Activated T-cell treated with anti-CD3 and anti-CD28 coated beads for 48 hours (primary cell): ENCODE measurements at places on chromosomes 7 and 10.

DNA sequence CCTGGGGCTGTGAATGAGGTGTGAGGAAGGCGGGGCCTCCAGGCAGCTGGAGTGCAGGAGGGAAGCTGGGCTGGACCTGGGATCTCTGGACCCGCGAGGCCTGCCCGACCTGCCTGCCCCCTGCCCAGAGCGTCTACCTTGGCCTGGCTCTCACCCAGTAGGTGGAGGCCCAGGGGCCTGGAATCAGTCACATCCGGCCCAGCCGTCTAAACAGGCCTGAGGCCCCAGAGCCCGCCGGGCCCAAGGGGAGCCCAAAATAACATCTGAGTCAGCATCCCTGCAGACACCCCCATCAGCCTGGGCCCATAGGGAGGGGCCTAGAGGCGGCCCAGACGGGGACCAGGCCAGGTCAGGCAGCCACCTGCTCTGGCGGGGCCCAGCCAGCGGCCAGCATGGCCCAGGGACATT lies 15.1 kb upstream of the ELN start:
- DNase-seq = no peak

DNA sequence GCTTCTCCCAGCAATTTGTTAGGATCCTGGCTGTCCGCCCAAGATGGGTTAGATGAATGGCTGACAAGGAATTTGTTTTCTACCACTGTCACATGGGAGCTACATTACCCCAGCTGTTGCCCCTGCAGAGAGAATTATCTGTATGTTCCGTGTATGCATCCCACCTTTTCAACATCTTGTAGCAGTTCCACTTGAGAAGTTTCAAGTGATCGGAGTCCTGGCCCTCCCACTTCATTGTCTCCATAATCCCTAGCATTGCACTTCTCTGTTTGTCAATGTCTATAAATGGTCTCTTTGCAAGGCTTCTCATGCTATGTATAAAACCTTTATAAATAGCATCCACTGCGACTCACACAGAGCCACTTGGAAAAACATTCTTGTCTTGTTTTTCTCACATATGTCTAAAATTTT lies 972.5 kb downstream of the CNTNAP2 start:
- no peak for DNase-seq

- no peak for DNase-seq
Observed at GRCh38 chr10:87658858-87659555, 671 bp upstream of the PAPSS2 start.

GRCh38 chr7:39321909-39322498 lies 244.2 kb upstream of the YAE1 start:
- no peak for DNase-seq

DNA sequence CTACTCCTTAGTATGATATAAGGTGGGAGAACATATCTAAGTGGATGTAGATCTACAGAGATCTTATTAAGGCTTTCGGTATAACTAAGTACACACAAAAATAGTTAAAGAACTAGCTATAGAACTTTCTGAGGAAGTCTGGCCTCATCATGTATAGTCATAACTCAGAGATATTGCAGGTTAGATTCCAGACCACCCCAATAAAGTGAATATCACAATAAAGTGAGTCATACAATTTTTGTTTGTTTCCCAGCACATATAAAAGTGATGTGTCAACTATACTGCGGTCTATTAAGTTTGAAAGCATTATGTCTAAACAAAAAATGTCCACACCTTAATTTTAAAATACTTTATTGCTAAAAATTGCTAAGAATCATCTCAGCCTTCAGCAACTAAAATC lies 24.7 kb upstream of the SEMA3A start:
- no peak for DNase-seq

DNA sequence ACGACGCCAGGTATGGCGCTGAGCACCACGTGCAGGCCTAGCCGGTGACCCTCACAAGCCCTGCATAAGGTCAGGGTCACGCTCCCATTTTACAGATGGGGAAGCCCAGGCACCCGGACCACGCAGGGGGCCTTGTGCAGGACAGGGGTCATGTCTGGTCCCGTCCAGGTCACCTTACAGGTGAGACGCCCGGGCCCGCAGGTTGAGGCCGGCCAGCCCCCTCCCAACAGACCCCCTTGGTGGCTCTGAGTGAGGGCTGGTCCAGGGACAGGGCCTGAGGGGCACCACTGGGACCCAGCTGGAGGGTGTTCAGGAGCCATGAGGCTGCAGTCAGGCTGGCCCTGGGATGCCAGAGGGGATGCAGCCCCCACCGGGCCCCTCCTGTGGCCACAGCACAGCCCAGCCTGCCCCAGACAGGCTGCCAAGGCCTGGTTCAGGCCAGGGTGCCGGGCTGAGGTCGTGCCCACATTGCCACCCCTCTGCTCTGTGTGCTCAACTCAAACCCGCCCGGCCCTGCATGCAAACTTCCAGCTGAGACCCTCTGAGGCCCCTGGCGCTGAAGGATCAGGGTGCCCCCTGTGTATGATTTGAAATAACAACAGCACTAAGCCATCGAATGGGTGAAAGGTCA lies 69.0 kb downstream of the PWWP2B start:
- DNase-seq = no peak

GRCh38 chr7:155598810-155599210 lies 45.7 kb upstream of the RBM33 start:
- DNase-seq = peak; percentile 79

- no peak for DNase-seq
Observed at GRCh38 chr7:115984105-115984504, 46.5 kb downstream of the TFEC start.

GRCh38 chr7:100034871-100035510 lies 14.6 kb upstream of the ZSCAN21 start:
- DNase-seq = no peak

DNA sequence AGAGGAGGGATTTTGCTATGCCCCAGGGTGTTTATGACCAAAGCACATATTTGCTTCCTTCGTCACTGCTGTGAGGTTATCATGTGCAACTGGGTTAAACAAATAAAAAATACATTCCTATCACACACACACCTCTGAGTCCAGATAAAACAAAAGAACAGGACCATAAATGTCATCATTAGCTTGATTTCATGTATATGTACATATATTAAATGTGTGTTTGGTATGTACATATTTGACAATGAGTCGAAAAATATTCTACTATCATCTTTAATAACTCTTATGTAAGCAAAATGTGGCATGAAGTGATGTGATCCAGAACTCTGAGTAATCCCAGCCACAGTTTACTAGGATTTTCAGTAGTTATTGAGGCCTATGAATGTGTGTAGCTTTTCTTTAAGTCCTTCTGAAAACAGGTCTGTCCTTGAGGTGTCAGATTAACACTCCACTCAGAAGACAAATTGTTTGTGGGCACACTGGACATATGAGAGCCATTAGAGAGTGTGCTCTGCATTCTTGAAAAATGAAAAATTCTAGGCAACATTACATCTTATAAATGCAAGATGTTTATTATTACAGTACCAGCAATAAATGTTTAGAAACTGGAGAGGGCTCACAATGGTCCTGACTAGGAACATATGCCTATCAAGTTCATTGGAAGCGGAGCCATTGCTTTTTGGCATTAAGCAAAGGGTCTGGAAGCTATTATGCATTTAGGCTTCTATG lies 335.1 kb upstream of the SEMA3A start:
- no peak for DNase-seq

- DNase-seq = no peak
Observed at GRCh38 chr7:43041105-43041504, 71.3 kb upstream of the HECW1 start.

DNA sequence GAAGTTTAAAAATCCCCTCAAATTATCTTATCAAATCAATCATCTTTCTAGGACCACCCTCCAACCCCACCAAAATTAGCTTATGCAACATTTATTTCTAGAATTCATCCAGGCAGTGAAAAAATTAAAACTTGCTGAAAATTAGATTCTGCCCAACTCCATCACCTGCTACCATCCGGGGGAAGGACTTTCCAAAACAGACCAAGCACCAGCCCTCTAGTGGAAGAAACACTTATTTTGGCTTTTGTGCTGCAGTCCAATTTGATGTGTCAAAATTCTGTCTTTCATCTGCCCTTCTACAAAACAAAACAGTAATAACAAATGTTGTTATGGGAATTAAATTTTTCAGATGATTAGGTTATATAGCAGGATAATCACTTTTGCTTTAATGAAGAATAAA lies 35.1 kb downstream of the GCC1 start:
- DNase-seq = no peak

- DNase-seq = no peak
Observed at GRCh38 chr7:127415060-127415742, 22.7 kb upstream of the ZNF800 start.

DNA sequence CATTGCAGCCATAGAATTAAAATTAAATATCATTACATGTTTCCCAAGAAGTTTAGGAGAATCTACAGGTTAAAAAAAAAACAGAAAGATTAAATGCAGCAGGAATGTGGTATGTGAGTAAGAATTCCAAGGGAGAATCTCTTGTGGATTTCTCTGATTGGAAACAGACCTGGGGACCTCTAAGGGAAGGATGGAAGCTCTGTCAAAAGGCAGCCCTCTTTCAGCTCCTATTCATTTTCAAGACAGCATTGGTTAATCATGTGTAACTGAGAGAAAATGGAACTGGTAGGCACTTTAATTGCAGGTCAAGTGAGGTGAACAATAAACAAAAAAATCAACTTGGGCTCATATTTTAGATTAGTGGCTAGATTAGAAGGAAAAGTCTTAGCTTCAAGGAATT lies 81.4 kb upstream of the MTPN start:
- no peak for DNase-seq

DNA sequence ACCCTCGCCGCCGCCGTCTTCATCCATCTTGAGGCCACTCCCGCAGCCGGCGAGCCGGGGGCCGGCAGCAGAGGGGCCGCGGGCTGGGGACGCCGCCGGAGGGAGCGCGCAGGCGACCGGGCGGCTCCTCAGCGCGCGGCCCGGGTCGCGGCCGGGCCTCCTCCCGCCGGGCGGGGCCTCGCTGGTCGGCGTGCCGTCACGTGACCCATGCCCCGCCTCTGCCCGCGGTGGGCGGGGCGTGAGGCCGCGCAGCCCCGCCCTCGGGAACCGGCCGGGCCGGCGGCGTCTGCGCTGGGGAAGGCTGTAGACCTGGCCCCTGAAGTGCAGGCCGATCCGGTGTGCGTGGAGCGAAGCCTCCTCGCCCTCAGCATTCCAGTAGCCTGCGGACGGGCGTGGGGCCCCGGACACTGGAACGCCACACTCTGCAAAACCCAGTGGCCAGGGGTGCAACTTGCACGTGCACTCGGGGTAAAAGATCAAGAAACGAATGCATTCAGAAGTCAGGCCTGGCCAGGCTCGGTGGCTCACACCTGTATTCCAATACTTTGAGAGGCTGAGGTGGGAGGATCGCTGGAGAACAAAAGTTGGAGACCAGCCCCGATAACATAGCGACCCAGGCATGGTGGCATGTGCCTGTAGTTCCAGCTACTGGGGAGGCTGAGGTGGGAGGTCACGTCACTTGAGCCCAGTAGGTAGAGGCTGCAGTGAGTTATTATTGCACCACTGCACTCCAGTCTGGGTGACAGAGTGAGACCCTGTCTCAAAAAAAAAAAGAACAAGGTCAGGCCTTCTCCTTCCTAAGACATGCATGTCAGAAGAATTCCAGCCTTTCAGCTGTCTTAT lies at the start of gene CYTH3:
Gene CYTH3 (minus strand): TSS at position 144 of the 843 bp plus-strand sequence. CDS start 117 bp downstream, at position 27.
- peak; percentile 86 for DNase-seq

GRCh38 chr7:81173766-81174281 lies 255.0 kb upstream of the SEMA3C start:
- DNase-seq = no peak

DNA sequence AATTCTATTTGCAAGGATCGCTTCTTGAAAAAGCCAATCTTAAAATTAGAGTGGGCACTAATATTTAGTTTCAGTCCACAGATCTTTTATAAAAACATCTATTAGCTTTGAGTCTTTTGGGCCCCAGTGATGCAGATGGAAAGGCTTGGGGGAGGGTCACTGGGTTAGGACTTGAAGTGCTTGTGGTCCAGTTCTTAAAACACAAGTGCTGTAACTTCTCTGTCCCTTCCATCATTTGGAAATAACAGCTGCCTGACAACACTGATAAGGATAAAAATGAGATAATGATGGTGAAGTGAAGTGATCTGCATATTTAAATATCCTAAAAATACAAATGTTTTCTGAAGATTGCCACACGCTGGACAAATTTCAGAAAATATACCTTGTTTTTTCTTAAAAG lies 37.1 kb upstream of the ZRANB1 start:
- DNase-seq = no peak

GRCh38 chr10:107919626-107920235 lies 755.2 kb upstream of the SORCS1 start:
- no peak for DNase-seq

DNA sequence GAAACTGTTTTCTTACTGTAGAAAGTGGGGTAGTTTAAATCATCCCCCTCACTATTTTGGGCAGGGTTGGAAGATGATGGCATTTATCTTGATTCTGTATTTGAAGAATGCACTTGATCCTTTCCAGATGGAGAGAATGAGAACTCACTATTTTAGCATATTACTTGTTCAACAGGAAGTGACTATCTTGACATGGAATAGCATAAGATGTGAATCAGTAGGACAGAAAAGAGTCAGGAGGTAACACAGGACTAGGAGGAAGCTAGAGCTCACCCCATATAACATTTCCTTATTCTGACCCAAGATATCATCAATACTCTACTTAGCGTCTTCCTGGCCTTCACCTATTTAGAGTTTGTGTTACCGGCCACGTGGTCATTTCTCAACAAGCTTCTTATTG lies 400.2 kb downstream of the PHTF2 start:
- DNase-seq = no peak

DNA sequence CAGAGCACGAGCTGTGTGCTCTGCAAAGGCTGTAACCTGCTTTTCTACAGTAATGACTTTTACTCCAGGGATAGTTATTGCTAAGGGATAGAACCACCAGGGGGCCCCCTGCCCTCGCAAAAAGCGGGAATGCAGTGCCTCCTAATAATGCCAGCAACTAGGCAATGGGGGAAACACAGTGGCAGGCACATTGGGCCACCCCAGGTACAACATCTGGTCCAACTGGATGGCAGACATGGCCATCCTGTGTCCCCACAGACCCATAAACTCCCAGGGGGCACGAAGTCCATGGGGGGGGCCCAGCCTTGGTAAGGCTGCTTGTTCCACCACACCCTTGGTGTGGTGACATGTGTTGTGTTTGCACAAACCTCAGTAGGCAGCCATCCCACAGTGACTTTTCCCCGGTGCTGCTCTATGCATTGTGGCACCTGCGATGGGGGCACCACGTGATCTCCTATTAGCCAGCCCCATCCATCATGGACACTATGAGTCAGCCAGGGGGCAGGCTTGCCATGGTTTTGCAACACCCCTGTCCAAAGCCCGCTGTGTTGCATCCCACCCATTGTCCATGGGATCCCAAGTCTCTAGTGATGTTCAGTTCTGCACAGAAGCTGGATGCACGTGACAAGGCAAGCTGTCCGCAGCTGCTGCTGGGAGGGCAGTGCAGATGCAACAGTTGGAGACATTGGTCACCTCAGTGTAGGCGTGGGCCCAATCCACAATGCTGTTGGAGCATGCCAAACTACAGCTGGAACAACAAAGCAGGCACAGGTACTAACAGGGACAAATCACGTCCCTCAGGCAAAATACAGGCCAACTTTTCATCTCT lies 84.0 kb downstream of the ANLN start:
- DNase-seq = peak; percentile 38

DNA sequence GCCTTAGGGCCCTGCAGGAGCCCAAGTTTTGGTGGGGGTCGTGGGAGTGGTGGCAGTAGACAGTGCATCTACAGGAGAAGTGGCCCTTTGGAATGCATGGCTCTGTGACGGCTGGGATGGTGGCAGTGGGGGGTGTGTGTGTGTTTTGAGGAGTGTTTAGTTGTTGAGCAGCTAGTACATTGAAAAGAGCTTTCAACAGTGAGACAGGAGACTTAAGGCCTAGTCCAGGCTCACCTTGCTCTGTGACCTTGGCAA lies 27.1 kb downstream of the ZNF775 start:
- no peak for DNase-seq

- no peak for DNase-seq
Observed at GRCh38 chr10:1434202-1434601, 303.1 kb downstream of the ADARB2 start.
